ENCODE measurements at places on chromosomes 1 and 21.
A peak's percentile ranks its signal among the peaks of the same experiment; 100 is the strongest.

DNA sequence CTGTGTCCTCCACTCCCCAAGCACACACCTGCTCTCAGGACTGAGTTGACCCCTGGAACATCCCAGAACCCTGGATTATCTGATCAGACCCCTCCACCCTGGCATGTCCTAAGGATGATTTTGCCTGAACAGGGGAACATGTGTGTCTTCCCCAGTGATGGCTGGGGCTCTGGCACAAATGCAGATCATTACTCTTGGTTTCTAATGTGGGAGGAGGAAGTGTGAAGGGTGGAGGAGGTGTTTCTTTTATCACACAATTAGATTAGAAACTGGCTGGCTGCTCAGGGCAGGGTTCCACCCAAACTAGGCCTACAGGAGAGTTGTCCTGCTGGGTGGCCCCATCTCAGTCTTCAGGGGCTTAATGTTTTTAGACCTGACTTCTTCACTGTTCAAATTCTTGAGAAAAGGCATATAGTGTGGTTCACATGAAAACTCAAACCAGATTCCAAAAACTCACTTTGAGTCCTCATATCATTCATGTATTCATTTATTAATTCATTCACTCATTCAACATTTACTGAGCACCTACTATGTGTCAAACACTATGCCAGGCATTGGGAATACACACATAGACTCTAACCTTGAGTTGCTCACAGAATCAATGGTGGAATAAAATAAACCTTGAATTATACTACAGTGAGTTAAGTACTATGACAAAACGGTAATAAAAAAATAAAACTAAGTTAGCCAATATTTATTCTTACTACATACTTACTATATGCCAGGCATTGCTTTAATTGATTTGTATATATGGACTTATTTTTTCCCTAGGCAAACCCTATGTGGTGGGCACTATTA, 221.8 kb upstream of the JUN start:
- no peak for DNase-seq
- peak overlapping the region; percentile 42 for H3K27ac ChIP-seq
- no peak overlapping the region for H3K4me3 ChIP-seq
- H3K36me3 ChIP-seq = no peaks in the 10 kb centered on the region
- H3K4me1 ChIP-seq = peaks cover 44% of the 10 kb centered on the region
- H3K27me3 ChIP-seq = no peaks in the 10 kb centered on the region

- peaks cover 18% of the 10 kb centered on the region for H3K4me1 ChIP-seq
- no peak for DNase-seq
- H3K4me3 ChIP-seq = peak overlapping the region; percentile 78
- H3K27ac ChIP-seq = peak overlapping the region; percentile 11
Observed at GRCh38 chr1:23868557-23869016, 497 bp upstream of the FUCA1 start.

DNA sequence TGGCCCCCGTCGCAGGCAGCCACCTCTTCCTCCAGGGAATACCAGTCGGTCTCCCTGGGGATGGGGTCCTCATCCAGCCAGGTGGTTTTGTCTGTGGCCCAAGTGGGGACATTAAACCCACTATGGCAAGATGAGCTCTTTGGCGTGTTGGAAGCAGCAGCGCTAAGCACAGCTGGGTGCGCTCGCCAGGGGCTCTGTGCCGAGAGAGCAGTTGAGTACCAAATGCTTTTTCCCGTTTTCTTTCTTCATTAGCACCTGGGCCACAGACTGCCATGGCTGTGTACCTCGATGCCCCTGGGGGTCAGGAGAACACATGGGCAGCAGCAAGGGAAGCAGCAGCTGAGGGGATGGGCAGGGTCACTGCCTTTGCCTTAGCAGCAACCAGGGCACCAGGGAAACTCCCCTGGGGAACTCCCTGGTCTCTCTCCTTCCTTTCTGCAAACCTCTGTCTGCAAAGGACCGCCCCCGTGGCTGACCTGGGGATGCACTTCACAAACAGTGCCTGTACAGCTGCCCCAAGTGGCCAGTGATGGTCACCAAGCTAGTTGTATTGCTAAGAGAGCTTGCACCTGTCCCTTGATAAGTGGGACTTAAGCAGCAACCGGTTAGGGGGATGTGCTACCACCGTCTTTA, 31.1 kb downstream of the EDARADD start:
- H3K27ac ChIP-seq = no peak overlapping the region
- no peak overlapping the region for H3K4me3 ChIP-seq
- peak; percentile 22 for DNase-seq

DNA sequence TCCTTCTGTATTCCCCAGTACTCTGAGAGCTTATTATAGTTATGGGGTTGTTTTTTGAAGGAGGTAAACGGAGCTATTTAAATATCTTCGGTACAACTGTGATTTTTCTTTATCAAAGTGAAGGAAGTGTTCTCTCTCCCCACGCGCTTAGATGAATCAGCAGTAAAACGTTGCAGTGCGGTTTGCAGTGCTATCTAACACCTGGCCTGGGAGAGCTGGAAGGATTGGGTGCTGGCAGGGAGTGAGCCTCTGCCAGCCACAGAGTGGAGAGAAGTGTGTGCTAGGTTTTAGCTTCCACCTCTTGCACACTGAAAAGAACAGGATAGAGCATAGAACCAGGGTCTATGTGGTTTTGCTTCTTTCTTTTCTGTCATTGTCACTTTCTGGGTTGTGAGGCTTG, 165.9 kb downstream of the SDCCAG8 start:
- peaks cover 34% of the 10 kb centered on the region for H3K4me1 ChIP-seq
- DNase-seq = peak; percentile 72
- H3K4me3 ChIP-seq = peak overlapping the region; percentile 50
- H3K27me3 ChIP-seq = no peaks in the 10 kb centered on the region

DNA sequence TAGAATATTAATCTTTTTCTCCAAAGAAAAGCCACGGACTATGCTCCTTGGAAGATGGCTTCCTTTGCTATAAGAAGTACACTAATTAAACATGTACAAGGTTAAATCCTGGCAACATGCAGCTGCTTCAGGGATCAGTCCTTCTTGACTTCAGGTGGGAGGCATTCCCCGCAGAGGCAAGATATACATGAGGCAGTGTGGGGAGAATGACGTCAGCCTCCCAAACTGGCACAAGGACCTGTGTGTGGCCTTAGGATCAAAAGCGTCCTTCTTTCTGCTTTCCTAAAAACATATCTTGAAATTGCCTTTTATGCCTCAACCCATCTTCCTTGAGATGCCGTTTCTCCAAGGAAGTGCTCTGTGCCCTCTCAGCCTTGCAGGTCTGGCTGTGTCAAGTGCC, 90.3 kb downstream of the WLS start:
- H3K36me3 ChIP-seq = no peaks in the 10 kb centered on the region
- no peak overlapping the region for H3K27ac ChIP-seq
- no peak for DNase-seq

GRCh38 chr1:39509360-39510009, 18.0 kb downstream of the BMP8A start:
- H3K4me1 ChIP-seq = peaks cover 19% of the 10 kb centered on the region
- H3K36me3 ChIP-seq = no peaks in the 10 kb centered on the region
- DNase-seq = peak; percentile 35
- peaks cover 17% of the 10 kb centered on the region for H3K27me3 ChIP-seq
- peak overlapping the region; percentile 19 for H3K27ac ChIP-seq

DNA sequence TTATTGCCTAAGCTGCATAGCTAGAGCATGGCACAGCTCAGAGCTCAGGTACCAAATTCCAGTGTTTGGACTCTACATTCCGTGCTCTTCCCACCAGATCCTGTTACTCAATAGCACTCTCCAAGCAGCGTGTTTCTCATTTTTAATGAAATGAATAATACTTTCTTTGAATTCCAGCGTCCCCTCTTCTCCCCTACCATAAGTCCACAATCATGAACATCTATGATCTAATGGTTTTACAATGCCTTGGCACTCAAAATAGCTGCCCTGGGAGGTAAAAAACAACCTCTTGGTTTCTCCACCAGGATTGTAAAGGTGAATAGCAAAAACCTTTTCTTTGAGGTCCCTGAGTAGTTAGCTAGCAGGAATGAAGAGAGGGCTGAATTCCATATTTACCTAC, 480.0 kb upstream of the PKN2 start:
- no peaks in the 10 kb centered on the region for H3K4me1 ChIP-seq
- no peak overlapping the region for H3K27ac ChIP-seq
- DNase-seq = no peak
- H3K36me3 ChIP-seq = no peaks in the 10 kb centered on the region
- no peaks in the 10 kb centered on the region for H3K27me3 ChIP-seq
- no peak overlapping the region for H3K4me3 ChIP-seq

GRCh38 chr1:84583648-84584047, 9.4 kb upstream of the CTBS start:
- peaks cover 3% of the 10 kb centered on the region for H3K4me1 ChIP-seq
- no peak overlapping the region for H3K4me3 ChIP-seq
- no peaks in the 10 kb centered on the region for H3K27me3 ChIP-seq
- DNase-seq = no peak
- H3K27ac ChIP-seq = no peak overlapping the region

DNA sequence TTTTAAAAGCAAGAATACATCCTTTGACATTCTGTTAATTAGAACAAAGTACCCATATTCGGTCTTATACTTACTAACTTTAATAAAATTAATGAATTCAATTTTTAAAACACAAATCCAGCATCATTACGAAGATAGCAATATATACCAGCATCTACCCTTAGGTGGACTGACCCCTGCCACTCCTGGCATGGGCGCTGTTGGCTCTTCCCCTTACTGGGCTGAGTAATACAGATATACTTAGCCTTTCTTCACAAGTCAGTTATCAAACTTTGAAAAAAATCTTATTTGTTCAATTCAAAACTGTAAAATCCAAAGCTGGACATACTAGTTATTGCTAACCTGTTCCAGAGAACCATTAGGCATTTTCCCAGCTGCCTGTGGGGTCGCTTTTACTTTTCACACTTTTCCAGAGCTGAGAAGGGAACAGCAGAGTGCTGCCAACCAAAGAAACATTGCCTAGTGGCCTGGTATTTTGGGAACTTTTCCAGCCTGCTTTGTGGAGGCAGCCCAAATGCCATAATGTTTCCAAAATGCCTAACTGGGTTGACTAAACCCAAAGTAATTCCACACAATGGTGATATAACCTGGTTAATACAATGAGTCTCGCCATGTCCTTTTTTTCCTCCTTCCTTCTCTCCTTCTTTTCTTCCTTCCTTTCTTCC, 424.7 kb upstream of the ADGRL2 start:
- DNase-seq = no peak
- no peak overlapping the region for H3K4me3 ChIP-seq
- H3K36me3 ChIP-seq = no peaks in the 10 kb centered on the region
- no peaks in the 10 kb centered on the region for H3K27me3 ChIP-seq
- no peak overlapping the region for H3K27ac ChIP-seq

GRCh38 chr21:41361053-41361785, 608 bp upstream of the MX2 start:
- H3K27me3 ChIP-seq = peaks cover 5% of the 10 kb centered on the region
- DNase-seq = no peak
- peak overlapping the region; percentile 94 for H3K4me3 ChIP-seq
- H3K27ac ChIP-seq = peak overlapping the region; percentile 97

DNA sequence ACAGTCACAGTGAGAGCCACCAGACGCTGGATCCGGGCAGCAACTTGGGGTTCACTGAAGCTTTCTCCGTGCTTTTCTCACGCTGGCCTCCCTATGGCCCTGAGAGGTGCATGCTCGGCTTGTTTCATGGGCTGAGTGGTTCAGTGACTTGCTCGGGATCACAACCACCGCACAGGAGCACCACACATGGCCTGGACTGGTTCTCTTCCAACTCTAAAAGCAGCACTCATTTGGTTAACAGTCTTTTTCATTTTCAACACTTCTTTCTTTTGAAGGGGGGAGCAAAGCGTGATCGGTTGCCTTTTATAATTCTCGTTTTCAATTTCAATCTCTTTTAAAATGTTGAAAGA, 26.2 kb downstream of the UBIAD1 start:
- H3K4me3 ChIP-seq = no peak overlapping the region
- H3K36me3 ChIP-seq = peaks cover 14% of the 10 kb centered on the region
- no peak for DNase-seq
- no peaks in the 10 kb centered on the region for H3K27me3 ChIP-seq

GRCh38 chr1:147719711-147720225, 40.6 kb downstream of the GJA5 start:
- H3K4me3 ChIP-seq = no peak overlapping the region
- no peak for DNase-seq
- H3K4me1 ChIP-seq = peaks cover 14% of the 10 kb centered on the region
- peaks cover 8% of the 10 kb centered on the region for H3K27me3 ChIP-seq
- H3K27ac ChIP-seq = no peak overlapping the region
